ENCODE measurements at places on chromosomes 2 and 18.

- no peak for DNase-seq
These were observed 15.4 kb upstream of the STAT4 start for GRCh38 chr2:191166111-191166755.

DNA sequence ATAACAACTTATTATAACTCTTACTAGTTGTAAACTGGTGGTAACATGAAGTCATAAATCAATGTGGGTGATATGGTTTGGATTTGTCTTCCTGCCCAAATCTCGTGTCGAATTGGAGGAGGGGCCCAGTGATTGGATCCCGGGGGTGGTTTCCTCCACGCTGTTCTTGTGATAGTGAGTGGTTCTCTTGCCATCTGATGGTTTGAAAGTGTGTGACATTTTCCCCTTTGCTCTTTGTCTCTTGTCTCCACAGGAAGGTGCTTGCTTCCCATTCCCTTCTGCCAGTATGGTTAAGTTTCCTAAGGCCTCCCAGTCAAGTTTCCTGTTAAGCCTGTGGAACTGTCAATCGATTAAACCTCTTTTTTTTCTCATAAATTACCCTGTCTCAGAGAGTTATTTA, 321.6 kb downstream of the DSEL start:
- DNase-seq = no peak

DNA sequence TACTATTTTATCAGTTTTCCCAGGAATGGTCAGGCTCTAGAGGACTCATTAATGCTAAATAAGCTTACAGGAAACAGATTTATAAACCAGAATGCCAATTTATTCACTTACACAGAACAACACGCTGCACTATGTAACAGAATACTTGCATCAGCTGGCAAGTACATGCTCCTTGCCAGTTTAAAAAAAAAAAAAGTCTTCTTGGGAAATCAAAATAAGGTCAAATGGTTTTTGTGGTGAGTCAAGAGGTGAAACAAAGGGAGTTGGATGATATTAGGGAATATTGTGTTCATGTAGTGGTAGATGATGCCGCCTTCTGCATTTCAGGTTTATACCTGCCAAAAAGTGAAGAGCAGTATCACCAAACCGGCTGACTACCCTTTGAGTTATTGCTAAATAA, 1322.1 kb upstream of the ZEB2 start:
- DNase-seq = no peak

- DNase-seq = no peak
These were observed 4.8 kb downstream of the CWC22 start for GRCh38 chr2:180002198-180002770.

DNA sequence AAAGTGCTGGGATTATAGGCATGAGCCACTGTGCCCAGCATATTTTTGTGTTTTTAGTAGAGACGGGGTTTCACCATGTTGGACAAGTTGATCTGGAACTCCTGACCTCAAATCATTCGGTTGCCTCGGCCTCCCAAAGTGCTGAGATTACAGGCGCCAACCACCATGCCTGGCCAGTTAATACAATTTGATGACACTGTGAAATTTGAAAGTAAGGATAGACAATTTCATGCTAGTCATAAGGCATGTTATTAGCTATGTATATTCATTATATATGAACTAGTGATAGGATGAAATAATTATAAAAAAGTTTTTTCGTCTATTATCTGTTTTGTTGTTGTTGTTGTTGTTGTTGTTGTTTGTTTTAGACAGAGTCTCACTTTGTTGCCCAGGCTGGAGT, 8.6 kb upstream of the RIF1 start:
- no peak for DNase-seq

DNA sequence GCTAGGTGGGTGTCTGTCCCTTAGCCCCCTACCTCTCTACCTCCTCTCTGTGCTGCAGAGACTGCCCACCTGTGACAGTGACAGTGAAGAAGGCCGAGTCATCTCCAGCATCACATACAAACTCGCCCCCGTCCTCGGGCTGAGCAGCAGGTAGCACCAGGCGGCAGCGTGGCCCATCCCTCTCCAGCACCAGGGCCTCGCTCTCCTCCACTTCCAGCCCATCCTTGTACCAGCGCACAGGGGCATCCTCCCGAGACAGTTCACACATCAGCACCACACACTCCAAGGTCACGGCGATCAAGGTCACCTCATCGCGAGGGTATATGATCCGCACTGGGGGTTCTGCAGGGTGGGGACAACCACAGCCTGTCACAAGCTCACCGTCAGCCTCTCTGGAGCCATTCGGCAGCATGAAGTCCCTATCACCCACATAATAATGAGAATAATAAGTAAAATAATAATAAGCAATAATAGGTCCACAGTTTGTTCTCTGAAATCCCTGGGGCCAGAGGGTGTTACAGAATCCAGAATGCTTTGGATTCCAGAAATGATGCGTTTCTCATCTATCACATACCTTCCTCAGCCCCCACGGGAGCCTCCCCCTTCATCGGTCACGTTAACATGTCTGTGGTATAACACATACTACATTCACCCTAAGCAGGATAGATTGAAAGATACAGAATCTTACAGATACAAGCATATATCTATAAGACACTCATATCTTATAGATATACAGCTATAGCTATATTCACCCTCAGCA, 12.0 kb downstream of the OBSL1 start:
- no peak for DNase-seq

Measured in omental fat pad (tissue), 4 donors.